SW 1271 (cell line): ENCODE measurements at places on chromosomes 2 and 18.
A peak's percentile ranks its signal among the peaks of the same experiment; 100 is the strongest.

- DNase-seq, result no peak
These were observed 8.5 kb downstream of the MEIS1 start for GRCh38 chr2:66443186-66443978.

DNA sequence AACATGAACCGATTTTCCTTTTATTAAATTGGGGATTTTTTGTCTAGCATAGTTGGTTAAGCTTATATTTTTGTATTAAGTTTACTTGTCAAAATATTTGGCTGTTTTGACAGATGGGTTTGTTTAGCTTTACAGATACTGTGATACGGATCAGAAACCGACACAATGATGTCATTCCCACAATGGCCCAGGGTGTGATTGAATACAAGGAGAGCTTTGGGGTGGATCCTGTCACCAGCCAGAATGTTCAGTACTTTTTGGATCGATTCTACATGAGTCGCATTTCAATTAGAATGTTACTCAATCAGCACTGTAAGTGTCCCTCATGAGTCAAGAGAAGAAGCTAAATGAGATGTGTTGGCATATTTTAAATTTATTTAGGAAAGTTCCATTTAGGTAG is 8.5 kb downstream of the PDK1 start:
- DNase-seq, result no peak

DNA sequence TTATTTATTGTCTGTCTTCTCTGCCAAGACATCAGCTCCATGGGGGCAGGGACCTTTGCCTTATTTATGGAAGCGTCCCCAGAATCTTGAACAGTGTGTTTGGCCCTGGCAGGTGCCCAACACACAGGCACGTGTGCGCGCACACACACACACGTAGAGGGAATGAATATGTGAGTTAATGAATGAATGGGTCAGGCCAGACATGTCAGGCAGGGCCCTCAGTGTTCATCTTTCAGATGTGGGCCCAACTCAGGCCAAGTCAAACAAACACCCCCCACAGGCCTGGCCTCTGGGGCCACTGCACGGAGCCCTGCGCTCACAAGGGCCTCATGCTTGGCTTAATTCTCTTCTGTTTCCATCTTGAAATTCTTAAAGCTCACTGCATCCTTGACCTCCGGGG is 54.1 kb downstream of the DYSF start:
- DNase-seq, result no peak

DNA sequence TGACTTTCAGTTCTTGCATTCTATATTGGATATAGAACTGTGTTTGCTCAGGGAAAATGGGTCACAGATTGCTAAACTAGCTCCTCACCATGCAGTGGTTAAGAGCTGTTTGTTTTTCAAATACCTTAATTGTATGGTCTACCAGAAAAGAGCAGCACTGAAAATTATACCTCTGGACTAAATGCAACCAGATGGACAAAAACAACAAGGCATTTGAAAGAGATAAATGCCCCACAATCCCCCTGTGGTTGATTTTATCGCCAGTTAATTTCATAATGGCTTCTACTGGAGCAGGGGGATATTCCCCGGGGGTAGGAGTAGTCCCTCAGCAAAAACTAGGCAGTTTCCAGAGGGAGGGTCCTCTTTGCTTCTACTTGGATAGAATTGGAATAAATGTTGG is 267.9 kb upstream of the TNP1 start:
- no peak for DNase-seq

DNA sequence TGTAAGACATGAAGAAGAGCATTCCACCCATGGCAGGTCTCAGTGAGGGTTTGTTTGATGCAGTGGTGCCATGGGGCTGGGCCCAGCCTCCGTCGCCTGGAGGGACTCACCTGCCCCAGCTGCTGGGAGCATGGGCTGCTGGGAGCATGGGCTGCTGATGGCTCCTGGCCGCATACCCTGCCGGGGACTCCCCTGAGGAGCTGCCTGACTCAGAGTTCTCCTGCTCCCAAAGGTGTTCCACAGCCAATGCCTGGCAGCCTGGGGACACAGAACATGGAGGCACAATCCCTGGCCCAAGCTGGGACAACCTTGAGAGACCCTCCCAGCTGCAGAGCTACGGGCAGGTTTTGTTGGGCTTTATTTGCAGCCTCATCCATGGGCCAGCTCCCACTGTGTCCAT is 108.4 kb downstream of the COPS8 start:
- DNase-seq, result no peak

DNA sequence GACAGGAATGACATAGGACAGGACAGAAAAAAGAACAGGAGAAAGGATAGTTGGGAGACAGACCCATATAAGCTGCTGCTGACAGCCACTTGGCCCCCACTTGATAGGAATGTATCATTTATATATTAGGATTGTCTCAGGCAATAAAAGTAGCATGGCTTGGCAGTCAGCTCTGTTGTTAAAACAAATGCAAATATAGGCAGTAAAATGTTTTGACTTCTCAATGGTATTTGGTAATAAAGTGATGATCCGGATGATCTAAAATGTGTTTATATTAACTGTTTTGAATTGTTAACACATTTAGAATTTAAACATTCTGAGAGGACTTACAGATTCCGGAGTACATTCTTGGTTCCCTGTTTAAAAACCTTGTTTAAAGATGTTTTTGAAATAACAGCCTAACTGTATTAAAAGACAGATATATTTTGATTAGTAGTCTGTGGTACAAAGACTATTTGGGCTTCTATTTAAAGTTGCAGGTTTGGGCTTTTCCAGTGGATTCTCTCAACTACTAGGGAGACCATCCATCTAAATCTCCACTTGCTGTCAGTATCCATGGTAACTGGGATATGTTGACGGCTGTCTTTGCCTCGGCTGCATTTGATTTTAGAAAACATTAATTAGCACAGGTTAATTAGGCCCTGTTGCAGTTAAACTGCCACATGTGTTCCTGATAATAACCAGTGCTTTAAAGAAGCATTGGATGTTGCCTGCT is 147.6 kb downstream of the ESCO1 start:
- no peak for DNase-seq

DNA sequence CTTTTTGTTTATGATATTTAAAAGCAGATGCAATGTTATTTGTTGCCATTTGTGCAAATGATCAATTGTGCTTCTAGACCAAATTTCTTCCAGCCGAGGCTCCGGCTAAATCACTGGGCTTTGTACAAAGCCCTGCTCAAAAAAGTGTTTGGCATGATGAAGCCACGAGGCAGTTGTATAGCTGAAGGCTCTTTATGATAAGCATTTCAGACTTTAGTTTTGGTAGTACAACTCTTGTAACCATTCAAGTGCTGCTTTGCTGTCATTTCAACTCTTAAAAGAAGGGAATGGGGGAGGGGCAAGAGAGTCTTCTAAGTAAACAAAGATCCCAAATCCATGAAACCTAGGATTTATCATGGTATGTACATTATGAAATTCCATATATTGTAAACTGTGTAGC is 3.3 kb upstream of the ZNF532 start:
- DNase-seq, result no peak

DNA sequence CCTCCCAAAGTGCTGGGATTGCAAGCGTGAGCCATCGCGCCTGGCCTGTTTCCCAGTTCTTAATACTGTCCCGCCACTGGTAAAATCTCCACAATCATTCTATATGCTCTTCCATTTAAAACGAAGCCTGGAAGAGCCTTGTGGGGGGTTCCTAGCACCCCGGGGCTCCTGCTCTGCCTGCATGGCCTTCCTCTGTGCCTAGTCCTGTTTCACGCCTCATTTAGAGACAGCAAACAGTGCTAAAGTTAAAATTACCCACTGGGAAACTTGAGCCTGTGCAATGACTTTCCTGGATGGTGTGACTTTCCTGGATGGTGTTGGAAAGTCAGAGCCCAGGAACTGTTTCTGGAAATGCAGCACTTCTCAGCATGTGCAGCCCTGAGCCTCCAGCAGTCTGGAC is 55.0 kb downstream of the INPP5D start:
- DNase-seq, result no peak

GRCh38 chr2:180761224-180761623 is 219.2 kb upstream of the UBE2E3 start:
- no peak for DNase-seq

GRCh38 chr2:33430856-33431255 is 45.6 kb upstream of the RASGRP3 start:
- no peak for DNase-seq

GRCh38 chr2:237715459-237715947 is 83.1 kb upstream of the RBM44 start:
- no peak for DNase-seq

- no peak for DNase-seq
These were observed 26.8 kb downstream of the DGKD start for GRCh38 chr2:233380995-233381637.

GRCh38 chr2:55957142-55957541 is 33.6 kb upstream of the EFEMP1 start:
- no peak for DNase-seq

- no peak for DNase-seq
These were observed 72.7 kb downstream of the GREB1L start for GRCh38 chr18:21314724-21315123.

DNA sequence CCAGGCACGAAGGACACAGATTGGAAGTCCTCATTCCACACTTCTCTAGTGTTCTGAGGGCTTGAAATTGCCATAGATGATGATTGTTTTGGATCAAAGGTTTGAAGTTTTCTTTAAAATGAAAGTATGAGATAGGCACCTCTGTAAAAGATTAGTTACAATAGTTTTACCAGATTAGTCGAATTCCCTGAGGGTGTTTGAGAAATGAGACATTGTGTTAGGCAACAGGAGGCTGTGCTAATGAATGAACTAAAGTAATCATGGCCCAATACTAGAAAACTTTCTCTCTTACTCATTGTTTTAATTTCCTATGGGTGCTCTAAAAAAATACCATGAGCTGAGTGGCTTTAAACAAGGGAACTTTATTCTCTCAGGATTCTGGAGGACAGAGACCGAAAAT is 421.7 kb downstream of the RNF144A start:
- no peak for DNase-seq

DNA sequence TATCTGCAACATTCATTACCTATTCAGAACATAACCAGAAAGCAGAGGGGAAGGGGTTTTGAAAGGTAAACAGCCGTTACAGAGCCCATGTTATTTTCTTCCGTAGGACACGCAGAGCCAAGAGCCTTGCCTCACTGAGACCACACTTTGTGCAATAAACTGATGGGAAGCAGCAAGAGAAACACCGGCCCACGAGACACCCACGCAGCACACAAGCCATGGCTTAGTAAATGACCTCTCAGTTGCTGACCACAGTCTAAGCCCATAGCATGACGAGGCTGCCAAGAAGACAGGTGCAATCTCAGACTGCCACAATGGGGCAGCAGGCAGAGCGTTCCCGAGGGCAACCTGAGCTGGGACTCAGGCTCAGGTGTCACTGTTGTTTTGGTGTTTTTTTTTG is 59.6 kb downstream of the CABYR start:
- DNase-seq, result no peak

GRCh38 chr2:136034629-136035028 is 49.2 kb upstream of the DARS1 start:
- no peak for DNase-seq

GRCh38 chr18:79545736-79546171 is 133.8 kb upstream of the CTDP1 start:
- no peak for DNase-seq

- DNase-seq, result no peak
These were observed 93.8 kb downstream of the ARL4C start for GRCh38 chr2:234403074-234403473.

GRCh38 chr2:207796585-207797350 is 27.1 kb upstream of the FZD5 start:
- no peak for DNase-seq

GRCh38 chr2:172282944-172283343 is 144.4 kb upstream of the ITGA6 start:
- no peak for DNase-seq

DNA sequence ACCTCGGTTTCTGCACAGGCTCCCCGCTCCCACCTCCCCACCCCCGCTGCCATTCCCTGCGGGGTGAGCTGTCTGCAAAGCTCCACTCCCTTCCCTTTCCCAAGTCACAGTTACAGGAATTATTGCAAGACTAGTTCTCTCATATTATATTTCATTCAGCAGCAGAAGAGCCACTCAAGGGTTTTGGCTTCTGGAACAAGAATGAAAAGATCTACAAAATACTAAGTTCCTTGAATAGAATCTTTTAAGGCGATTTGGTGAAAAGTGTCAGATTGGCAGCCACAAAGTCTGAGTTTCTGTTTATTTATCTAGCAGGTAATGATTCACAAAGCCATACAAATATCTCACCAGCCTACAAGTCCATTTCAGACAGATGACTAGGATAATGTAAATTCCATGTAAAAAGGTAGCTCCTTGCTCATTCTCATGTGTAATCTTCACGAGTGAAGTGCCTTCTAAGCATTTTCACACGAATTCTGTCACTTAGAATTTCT is 221.9 kb upstream of the RBBP8 start:
- DNase-seq, result no peak

- no peak for DNase-seq
These were observed 39.1 kb downstream of the TMEFF2 start for GRCh38 chr2:192155511-192156118.

GRCh38 chr2:44126106-44126797 is 42.4 kb upstream of the PPM1B start:
- DNase-seq, result no peak

DNA sequence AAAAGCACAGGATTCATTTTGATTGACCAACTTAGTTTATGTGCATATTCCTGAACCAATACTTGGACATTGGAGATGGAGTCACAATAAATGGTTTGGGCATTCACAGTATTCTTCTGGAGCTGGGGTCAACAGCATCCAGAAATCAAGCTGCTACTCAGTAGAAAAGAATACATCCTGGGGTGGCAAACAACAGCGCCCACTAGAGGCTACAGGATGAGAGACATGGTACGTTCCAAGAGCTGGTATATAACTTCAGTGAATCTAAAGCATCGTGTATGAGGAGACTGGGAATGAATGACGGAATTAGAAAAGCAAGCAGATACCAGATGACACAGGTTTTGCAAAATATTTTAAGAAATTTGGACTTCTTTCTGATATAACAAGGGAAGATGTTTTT is 142.9 kb upstream of the FIGN start:
- peak; percentile 34 for DNase-seq

GRCh38 chr2:128345436-128346165 is 26.9 kb upstream of the HS6ST1 start:
- DNase-seq, result no peak

DNA sequence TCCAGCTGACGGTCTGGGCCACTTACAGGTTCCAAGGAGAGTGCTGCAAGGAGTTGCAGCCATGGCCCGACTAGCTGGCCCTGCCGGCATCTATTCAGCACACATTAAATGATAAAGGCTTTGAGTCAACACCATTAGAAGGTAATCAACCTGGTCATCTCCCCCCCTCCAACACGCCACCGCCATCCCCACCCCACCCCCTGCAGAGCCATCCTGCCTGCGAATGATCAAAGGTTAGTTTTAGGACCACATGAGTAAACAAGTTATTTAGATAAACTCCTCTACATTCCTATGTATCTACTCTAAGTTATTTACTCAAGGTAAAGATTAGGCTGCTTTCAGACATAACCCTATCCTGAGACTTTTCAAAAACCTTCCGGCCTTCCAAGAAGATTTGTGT is 349.3 kb upstream of the SLC39A10 start:
- DNase-seq, result no peak
